Activated naive CD8-positive, alpha-beta T cell treated with anti-CD3 and anti-CD28 coated beads, Interleukin-2, amount 10 ng/mL, durations not matched to agents 7 days and 5 days (primary cell): ENCODE measurements at places on chromosomes 13 and 19. TPM values are rescaled to one million over a fixed set of nuclear protein-coding genes. Genes with fewer than 3 reads are reported as not detected.

GRCh38 chr19:13741893-13742292 is 22.4 kb upstream of the MRI1 start:
- no peak for DNase-seq

FCAR gene
- not detected for total RNA-seq

GRCh38 chr13:98365302-98365701 is 188.2 kb upstream of the RNF113B start:
- DNase-seq = no peak

FCHO1 gene
- 74.2 TPM for total RNA-seq

URAD gene
- not detected for total RNA-seq

DNA sequence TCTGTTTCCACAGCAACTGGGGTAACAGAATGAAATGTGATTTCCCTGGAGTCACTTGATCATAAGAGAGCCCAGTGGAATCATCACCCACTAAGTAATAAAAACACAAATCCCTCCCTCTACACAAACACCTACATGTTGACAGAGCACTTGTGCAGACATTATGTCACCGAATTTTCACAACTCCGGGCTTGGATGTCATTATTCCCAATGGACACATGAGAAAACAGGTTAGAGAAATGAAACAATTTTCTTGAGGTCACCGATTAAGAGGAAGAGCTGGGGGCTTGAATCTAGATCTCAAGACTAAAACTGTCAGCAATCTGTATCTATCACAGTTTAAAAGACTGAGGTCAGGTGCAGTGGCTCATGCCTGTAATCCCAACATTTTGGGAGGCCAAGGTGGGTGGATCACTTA is 3.1 kb downstream of the XRCC1 start:
- no peak for DNase-seq

BSPH1 gene
- not detected for total RNA-seq

DNA sequence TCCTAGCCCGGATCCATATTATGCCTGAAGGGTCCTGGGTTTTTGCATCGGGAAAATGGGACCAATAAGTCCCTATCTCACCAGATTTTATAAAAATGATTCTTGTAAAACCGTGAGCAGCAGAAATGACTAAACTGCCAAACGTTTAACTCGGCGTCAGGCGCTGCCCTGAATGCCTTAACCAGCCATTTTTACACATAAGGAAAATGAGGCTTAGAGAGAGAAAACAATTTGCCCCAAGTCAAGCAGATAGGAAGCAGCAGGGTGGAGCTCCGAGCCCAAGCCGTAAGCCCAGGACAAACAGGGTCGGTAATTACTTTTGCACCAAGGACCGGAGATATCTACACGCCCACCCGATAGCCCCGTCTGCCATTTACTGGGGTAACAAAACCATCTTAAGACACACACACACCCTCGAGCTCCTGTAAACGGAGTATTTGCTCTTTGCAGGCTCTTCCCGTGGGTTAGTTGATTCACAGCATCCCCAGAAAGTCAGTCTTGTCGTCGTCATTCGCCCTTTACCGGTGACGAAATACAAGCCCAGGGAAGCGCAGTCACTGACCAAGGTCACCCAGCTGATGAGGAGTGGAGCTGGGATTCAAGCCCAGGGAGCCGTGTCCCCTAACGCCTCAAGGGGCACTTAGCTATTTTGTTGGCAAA is 16.0 kb upstream of the MRI1 start:
- no peak for DNase-seq

DNA sequence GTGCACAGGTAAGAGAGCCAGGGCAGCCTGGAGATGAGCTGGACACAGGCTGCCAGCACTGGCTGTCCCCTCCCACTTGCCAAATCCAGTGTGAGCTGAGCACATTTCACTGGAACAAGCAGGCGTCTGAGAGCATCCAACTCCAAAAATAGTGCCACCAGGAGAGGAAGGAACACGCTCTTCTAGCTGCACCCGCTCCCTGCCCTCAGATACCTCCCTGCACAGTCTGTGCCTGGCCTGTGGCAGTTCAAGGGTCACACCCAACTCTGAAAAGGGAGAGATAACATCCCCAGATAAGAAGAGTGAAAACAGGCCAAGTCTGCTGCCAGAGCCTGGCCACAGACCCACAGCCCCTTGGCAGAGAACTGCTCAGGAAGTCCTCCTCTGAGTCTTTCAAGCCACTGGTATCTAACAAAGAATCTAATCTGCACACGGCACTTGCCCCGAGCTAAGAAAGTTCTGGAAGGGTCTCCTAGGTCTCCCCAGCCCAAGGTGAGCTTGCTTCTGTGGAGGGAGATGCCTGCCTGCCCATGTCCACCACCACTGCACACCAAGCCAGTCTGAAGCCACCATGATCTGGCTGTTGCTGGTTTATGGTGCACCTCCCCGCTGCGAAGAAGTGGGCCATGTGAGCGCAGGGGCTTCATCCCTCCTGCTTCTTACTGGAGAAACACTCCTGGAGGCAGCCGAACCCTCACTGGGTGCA is 14.7 kb downstream of the ELL start:
- DNase-seq = no peak

SPINT2 gene
- total RNA-seq = 50.3 TPM

DNA sequence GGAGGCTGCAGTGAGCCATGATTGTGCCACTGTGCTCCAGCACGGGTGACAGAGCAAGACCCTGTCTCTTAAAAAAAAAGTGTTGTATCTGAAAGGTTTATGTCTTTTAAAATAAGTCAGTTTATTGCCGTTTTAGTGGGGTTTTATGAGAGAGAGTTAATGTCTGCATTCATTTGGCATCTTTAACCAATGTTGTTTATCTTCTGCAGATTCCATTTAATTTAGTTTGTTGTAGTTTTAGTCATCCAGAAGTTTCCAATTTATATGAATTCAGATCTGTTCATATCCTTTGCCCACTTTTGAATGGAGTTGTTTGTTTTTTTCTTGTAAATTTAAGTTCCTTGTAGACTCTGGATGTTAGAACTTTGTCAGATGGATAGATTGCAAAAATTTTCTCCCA is 36.7 kb upstream of the LPAR6 start:
- DNase-seq = no peak

IZUMO2 gene
- total RNA-seq = not detected

LGALS14 gene
- not detected for total RNA-seq

C1QTNF9 gene
- not detected for total RNA-seq

- no peak for DNase-seq
Observed at GRCh38 chr19:18900700-18901481, 4.9 kb upstream of the CERS1 start.
